Activated T-helper 9 cell treated with anti-CD3 and anti-CD28 coated beads, Interleukin-2, amount 50 U/mL, for 16 hours (primary cell): ENCODE measurements at places on chromosomes 7 and 10.

DNA sequence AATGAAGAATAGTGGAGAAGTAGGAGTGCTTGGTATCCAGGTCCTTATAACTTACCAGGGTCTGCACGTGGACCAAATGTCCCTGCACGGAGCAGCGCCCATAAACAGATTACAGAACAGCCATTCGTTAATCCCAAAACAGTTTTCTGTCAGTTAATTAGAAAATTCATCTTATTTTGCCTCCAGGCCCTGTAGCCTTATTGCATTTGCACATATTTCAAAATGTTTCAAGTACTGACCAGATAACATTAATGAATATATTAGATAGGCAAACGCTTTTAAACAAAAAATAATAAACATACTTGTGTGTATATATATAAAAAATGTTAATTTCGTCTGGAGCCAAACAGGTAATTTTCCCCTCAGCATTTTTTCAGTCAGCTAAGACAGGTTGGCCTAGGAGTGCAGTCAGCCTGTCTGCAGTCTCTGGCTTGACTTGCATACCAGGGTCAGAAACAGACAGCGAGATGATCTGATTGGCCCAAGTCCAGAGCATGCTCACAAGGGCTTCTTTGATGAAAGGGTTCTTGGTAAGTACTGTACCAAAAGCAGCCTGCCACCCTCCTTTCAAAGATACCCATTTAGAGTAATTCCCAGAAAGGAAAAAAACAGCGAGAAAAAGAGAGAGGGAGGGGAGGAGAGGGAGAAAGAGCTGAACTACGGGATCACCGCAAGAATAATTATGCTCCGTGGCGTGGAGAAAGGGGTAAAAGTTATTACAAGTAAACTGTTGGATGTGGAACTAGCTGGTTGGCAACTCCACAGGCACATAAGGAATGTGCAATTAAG, 194.4 kb upstream of the TCF7L2 start:
- DNase-seq = no peak

DNA sequence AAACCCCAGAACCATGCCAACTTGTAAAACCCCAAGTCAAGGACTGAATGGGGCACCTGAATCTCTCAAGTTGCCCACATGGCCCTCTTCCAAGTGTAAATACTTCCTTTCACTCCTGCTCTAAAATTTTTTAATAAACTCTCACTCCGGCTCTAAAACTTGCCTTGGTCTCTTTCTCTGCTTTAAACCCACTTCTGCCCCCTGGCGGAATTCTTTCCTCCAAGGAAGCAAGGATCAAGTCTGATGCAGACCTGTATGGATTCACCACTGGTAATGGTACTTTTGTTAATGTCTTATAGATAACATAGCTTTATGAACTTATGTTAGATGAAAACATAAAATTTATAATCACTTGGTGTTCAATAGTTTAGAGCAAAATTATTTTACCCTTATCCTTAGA, 33.8 kb downstream of the SLC16A9 start:
- DNase-seq = no peak

DNA sequence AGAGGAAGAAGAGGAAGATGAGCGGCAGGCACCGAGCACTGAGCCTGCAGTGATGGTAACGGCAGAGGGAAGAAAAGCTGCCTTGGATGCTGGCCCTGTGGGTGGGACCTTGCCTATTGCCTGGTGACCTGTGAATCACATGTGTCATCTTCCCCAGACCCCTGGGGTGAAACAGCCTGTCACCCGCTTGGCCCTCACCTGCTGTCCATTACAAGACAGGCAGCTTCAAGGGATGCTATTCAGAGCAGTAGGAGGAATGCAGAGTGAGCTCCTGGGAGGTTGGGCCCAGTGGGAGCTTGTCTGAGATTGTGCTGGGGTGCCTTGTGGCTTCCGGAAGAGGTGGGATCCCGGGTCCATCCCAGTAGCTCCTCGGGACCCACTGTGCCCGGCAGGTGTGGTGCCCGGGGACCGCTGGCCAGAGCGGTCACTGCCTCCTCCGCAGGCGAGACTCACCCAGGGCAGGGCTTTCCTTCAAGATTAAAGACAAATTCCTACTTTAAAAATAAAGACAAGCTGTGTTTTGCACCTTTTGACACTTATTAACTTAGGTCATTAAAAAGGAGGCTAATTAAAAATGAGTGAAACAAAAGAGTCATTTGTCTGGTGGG, 440.2 kb upstream of the MKI67 start:
- no peak for DNase-seq

- no peak for DNase-seq
Observed at GRCh38 chr10:49176310-49177268, 11.6 kb downstream of the TMEM273 start.

DNA sequence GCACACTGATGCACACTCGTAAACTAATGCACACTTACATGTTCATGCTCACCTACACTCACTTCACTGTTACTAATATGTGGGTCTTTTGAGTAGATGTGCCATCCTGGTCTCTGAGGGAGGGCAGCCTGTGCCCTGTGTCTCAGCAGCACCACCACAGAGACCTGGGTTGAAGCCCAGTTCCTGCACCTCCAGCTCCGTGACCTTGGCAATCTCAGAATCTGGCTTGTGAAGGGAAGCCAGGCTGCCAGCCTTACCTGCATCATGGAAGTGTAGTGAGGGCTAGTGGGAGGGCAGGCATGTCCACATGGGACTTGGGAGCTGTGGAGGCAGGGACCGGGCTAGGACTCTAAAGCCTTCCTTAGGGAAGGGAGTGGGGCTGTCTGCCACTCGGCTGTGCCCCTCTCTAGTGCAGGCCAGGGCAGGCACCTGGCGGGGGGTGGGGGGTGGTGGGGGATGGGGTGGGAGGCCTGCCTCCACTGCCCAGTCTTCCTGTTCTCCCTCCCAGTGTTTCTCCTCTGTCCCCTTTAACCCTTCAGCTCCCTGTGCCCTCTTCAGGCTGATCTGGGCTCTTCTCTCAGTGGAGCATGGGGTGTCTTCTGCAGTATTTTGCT, 8.1 kb downstream of the ADCY1 start:
- DNase-seq = no peak

GRCh38 chr7:139916717-139917395, 87.8 kb downstream of the TBXAS1 start:
- DNase-seq = no peak

DNA sequence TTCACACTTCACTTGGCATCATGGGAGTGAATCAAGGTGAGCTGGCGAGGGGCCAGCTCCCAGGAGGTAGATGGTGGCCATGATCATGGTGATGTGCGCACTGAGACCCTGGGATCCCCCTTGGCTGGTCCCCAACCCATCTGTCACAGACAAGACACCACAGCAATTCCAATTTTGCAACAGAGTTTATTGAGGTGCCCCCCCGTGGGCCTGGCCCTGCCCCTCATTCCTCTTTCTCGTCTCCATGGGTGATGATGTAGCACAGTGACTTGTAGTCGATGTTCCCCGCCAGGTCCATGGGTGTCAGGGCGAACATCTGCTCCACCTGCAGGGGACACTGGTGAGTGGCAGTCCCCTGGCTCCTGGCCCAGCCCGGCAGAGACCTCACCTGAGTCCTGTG, 2.4 kb downstream of the MYL7 start:
- no peak for DNase-seq

GRCh38 chr10:107813451-107814162, 649.1 kb upstream of the SORCS1 start:
- DNase-seq = no peak

- DNase-seq = no peak
Observed at GRCh38 chr7:129202058-129202777, 13.8 kb downstream of the SMO start.

DNA sequence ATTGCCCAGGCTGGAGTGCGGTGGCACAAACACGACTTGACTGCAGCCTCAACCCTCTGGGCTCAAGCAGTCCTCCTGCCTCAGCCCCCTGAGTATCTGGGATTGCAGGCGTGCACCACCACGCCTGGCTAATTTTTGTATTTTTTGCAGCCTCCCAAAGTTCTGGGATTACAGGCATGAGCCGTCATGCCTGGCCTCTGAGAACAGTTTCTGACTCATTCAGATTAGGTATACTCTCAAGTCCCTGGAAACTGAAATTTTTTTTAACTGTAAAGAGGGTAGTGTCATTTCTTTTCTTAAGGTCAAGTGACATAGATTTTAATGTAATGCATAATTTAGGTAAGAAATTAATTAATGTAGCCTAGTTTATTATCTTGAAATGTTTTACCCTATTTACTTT, 104.7 kb downstream of the SEPTIN7 start:
- DNase-seq = no peak

- DNase-seq = no peak
Observed at GRCh38 chr10:44046605-44047004, 338.3 kb downstream of the CXCL12 start.

GRCh38 chr10:16811765-16812164, 5.5 kb downstream of the RSU1 start:
- no peak for DNase-seq

- no peak for DNase-seq
Observed at GRCh38 chr10:86965986-86966654, 2.2 kb upstream of the ADIRF start.

- DNase-seq = no peak
Observed at GRCh38 chr10:111017098-111017497, 59.7 kb upstream of the ADRA2A start.

GRCh38 chr10:29256586-29256985, 32.3 kb upstream of the LYZL1 start:
- no peak for DNase-seq

DNA sequence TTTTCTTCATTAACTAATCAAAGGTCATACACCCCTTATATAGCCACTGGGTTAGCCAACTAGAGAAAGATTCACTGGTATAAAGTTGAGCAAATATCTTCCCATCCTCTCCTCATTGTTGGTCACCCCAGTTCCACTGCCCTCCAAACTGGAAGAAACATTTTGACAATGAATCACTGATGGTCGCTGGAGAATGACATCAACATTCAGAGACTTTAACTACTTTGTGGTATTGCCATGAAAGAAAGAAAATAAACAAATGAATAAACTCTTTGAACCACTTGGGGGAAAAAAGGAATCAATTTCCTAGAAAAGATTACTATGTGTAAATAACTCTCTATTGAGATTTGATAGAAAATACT, 23.4 kb downstream of the HYCC1 start:
- DNase-seq = no peak
